ENCODE measurements at places on chromosomes 5 and 9. TPM values are rescaled to one million over a fixed set of nuclear protein-coding genes. Genes with fewer than 3 reads are reported as not detected.

- peak overlapping the region; percentile 37 for H3K27ac ChIP-seq
- H3K4me3 ChIP-seq: no peak overlapping the region
- no peaks in the 10 kb centered on the region for H3K27me3 ChIP-seq
- peaks cover 1% of the 10 kb centered on the region for H3K4me1 ChIP-seq
- DNase-seq: no peak
These were observed 91.4 kb downstream of the LIFR start for GRCh38 chr5:38465061-38465460.

The IRX1 gene
- total RNA-seq: not detected

DNA sequence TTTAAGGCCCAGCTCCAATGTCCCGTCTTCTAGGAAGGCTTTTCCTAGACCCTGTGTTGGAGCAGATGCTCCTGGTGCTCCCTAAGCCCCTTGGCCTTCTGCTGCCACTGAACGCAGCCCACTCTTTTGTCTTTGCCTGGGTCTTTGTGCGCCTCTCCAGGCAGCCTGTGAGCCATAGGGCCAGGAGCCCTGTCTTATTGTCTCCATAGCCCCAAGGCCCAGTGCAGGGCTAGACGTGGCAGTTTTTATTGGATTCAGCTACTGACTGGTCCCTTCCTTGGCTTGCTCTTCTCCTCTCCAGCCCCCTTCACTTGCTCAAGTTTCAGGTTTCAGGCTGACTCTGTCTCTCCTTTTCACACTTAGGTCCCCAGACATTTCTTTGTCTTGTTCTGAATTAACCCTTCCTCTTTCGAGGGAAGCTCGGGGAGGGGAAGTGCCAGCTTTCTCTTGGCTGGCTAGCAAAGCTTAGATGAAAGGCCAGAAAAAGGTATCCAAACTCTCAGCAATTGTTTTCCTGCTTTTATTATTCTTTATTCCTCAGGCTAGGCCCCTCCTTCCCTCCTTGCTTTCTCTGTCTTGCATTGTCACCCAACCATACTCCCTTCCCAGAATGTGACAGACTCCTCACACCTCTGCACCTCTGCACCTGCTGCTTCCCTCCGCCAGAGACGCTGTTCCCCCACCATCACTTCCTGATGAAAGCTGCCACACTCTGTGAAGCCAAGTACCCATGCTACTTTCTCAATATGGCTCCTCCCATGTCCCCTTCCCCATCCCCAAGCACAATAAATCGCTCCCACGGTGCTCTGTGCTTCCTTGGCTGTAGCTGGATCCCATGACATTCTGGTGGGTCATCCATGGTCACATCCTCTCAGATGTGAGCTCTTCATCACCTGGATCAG lies 101.6 kb upstream of the CPEB4 start:
- H3K4me3 ChIP-seq: no peak overlapping the region
- H3K4me1 ChIP-seq: no peaks in the 10 kb centered on the region
- H3K27ac ChIP-seq: no peak overlapping the region
- H3K27me3 ChIP-seq: no peaks in the 10 kb centered on the region

The BAAT gene
- total RNA-seq: not detected

- H3K4me3 ChIP-seq: no peak overlapping the region
- H3K4me1 ChIP-seq: no peaks in the 10 kb centered on the region
- no peak overlapping the region for H3K27ac ChIP-seq
- no peak for DNase-seq
- H3K27me3 ChIP-seq: no peaks in the 10 kb centered on the region
These were observed 24.7 kb upstream of the LECT2 start for GRCh38 chr5:135979510-135979909.

The PCDHB2 gene
- 4.1 TPM for total RNA-seq

The SLC6A18 gene
- total RNA-seq: not detected

DNA sequence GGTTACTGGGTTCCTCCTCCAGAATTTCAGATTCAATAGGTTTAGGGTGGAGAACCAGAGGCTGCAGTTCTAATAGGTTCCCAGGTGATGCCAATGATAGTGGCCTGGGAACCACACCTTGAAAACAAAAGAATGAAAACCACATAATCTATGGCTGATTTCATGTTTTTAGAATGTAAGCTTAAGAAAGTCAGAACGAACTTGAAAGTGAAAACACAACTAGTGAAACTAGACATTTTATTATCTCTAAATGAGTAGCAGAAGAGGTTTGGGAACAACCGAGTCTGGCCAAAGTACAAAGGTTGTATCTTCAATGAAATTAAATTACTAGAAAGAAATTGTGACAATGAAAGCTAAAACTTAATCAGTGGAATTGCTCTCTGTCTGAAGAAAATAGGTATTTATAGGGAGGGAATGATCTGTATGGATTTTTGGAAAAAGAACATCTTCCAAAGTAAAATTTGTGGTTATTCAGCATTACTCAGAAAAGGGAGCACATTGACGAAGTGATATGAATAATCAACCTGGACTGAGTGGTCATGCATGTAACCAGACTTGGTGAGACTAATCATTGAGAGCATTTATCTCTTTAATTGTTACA lies 24.9 kb upstream of the CEP120 start:
- H3K36me3 ChIP-seq: no peaks in the 10 kb centered on the region
- no peaks in the 10 kb centered on the region for H3K27me3 ChIP-seq
- no peak overlapping the region for H3K4me3 ChIP-seq
- H3K4me1 ChIP-seq: no peaks in the 10 kb centered on the region
- no peak for DNase-seq
- H3K27ac ChIP-seq: no peak overlapping the region

Data from aorta (tissue), 5 donors.